ENCODE measurements at places on chromosomes 6 and 20.

DNA sequence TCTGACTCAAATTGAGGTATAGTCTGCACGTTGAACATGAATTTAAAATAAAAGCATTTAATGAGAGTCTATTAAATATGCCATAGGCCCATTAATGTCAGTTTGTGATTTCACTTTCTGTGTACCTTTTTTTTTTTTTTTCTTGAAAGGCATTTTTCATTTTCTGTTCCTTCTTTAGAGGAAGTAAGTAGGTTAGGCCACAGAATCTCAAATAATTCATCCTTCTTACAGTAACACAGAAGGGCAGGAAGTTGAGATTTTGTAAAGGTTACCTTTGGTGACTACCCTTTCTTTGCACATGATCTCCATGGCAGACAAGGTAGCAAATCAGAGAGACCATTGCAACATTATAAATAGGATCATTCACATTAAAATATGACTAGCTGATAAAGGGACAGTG lies 9.6 kb downstream of the L3MBTL3 start:
- no peaks in the 10 kb centered on the region for H3K36me3 ChIP-seq
- no peak overlapping the region for H3K27ac ChIP-seq
- no peaks in the 10 kb centered on the region for H3K4me1 ChIP-seq
- no peaks in the 10 kb centered on the region for H3K27me3 ChIP-seq
- no peak for DNase-seq

- peaks cover 18% of the 10 kb centered on the region for H3K27me3 ChIP-seq
- H3K4me1 ChIP-seq = no peaks in the 10 kb centered on the region
- no peaks in the 10 kb centered on the region for H3K36me3 ChIP-seq
- H3K4me3 ChIP-seq = no peak overlapping the region
- peak; percentile 11 for DNase-seq
Observed at GRCh38 chr6:130296854-130297253, 69.0 kb upstream of the TMEM200A start.

DNA sequence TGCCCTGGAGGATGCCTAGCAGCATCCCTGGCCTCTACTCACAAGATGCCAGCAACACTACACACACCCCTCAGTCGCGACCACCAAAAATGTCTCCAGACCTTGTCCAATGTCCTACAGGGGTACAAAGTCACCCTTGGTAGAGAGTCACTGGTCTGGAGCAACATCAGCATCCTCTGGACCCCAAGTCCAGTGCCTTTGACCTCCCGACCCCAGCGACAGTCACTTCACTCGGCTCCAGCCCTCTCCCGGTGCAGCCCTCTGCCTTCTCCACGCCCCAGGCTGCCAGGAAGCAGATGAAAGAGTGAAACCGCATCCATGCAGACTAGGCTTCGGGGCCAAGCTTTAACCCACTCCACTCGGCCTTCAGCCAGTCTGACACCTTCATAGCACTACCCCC lies 92.0 kb upstream of the SRSF6 start:
- H3K36me3 ChIP-seq = no peaks in the 10 kb centered on the region
- no peak overlapping the region for H3K27ac ChIP-seq
- no peak for DNase-seq
- no peak overlapping the region for H3K4me3 ChIP-seq
- H3K4me1 ChIP-seq = no peaks in the 10 kb centered on the region

DNA sequence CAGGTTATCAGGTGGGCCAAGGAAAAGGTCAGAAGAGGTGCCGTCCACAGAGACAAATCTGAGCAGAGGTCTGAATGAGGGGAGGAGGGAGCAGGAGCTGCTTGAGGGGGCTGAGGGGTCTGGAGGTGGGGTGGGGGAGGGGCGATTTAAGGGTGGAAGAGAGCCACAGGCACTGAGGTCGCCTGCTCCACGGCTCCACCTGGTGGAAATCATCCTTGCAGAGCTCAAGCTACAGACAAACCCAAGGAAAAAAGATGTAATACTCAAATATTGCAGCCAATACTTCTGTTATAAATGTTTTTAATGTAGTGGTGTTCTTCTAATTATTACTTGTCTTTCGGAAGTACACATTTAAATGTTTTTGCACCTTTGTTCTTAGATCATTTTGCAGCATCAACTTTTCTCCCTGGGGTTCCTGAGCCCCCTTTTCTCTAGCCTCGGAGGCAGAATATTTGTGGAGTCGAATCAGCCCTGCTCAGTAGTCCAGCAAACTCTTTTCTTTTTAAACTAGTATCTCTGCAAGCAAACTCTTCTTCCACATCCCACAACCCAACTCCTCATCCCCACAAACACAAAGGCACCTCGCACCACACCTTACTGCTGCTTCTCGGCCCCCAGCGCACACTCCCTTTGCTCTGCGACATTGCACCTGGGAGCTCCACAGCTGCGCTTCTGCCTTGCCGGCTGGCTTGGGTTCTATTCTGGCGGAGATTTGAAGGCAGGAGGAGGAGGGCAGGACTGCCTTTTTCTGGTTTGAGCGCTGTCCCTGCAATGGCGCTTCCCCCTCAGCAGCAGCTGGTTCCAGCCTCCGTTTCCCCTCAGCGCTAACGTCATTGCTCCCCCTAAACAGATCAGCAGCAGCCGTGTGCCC lies 51.0 kb upstream of the TFAP2A start:
- H3K27me3 ChIP-seq = no peaks in the 10 kb centered on the region
- H3K4me1 ChIP-seq = peaks cover 13% of the 10 kb centered on the region
- peaks cover 5% of the 10 kb centered on the region for H3K36me3 ChIP-seq
- no peak overlapping the region for H3K27ac ChIP-seq
- H3K4me3 ChIP-seq = no peak overlapping the region
- peak; percentile 69 for DNase-seq

- no peaks in the 10 kb centered on the region for H3K36me3 ChIP-seq
- no peaks in the 10 kb centered on the region for H3K4me1 ChIP-seq
- no peak for DNase-seq
- no peak overlapping the region for H3K27ac ChIP-seq
- peaks cover 23% of the 10 kb centered on the region for H3K27me3 ChIP-seq
Observed at GRCh38 chr20:40081653-40082052, 607.4 kb downstream of the MAFB start.

DNA sequence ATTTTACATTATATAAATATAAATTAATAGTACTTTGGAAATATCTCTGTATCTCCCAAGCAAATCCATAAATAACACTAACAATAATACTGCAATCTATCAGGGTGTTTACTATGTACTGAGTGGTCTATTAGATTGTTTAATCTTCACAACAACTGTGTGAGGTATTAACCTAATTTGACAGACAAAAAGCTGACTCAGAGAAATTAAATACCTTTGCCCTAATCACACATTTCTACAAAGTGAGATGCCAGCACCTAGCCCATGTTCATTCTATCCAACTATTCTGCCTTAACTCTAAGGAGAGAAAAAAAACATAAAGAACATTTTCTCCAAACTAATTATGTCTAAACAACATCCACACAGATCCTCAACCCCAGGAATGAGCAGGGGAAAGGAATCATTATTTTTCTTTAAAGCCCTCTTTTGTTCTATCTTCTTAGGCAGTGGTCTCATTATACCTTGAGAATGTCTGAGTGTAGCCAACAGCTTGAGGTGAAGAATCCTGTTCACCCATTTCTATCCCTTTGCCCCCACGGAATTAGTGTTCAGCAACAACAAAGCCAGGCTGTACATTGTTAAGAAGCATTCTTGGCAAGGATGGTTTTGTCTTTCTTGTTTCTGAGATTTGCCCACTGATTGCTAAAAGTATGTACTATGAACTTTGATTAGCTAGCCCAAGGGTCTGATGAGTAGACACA lies 42.7 kb downstream of the PRL start:
- H3K36me3 ChIP-seq = no peaks in the 10 kb centered on the region
- peaks cover 20% of the 10 kb centered on the region for H3K4me1 ChIP-seq
- no peaks in the 10 kb centered on the region for H3K27me3 ChIP-seq

GRCh38 chr20:49983123-49983847 lies 505 bp downstream of the SNAI1 start:
- peaks cover 19% of the 10 kb centered on the region for H3K27me3 ChIP-seq
- H3K36me3 ChIP-seq = no peaks in the 10 kb centered on the region
- peaks cover 6% of the 10 kb centered on the region for H3K4me1 ChIP-seq
- peak overlapping the region; percentile 55 for H3K4me3 ChIP-seq
- no peak for DNase-seq
- H3K27ac ChIP-seq = peak overlapping the region; percentile 75

DNA sequence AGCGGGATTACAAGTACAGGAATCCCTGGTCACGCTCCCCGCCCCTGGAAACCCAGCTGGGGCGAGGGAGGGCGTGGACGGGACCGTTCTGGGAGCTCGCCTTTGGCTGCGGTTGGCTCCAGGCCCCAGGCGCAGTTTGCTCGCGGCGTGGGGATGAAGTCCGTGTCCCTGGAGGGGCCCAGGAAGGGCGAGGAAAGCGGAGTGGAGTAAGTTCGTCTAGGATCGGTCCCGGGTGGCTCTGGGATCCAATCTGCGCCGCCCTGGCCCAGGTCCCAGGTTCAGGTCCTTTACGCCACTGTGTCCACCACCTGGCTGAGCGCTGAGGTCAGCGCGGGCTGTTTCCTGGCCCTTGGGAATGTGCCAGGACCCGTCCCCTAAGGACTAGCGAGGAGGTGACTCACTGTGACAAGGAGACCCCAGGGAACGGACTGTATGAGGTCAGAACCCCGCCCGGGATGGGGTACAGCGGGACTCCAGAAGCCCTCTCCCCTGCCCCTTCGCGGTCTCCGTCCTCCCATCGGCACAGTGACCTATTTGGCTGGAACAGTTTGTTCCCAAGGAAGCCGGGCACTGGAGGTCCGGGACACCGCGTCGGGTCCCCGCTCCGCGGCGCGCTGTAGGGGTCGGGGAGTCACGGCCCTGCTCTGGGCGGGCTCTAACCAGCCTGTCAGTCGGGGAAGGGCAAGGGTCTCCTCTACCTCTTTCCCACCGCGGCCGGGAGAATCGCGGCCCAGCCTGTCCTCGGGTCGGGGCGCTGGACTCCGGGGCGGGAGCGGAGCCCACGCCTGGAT lies 724 bp downstream of the CDKN1A start:
- H3K4me1 ChIP-seq = peaks cover 29% of the 10 kb centered on the region
- DNase-seq = peak; percentile 62
- peaks cover 64% of the 10 kb centered on the region for H3K36me3 ChIP-seq
- peak overlapping the region; percentile 87 for H3K4me3 ChIP-seq

DNA sequence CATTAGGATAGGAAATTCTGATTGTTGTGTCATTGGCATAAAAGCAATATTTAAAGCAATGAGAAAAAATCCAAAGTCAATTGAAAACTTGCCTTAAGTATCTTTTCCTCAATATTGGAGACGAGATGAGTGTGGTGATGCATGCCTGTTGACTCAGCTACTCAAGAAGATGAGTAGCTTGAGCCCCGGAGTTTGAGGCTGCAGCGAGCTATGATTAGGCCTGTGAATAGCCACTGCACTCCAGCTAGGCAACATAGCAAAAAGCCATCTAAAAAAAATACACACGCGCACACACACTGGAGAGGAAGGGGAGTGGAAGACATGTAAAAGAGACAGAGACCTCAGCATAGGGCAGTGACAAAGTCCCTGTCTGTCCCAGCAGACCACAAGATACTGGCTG lies 9.7 kb upstream of the MARCKS start:
- no peak overlapping the region for H3K27ac ChIP-seq
- no peaks in the 10 kb centered on the region for H3K36me3 ChIP-seq
- H3K4me1 ChIP-seq = no peaks in the 10 kb centered on the region
- no peak for DNase-seq
- H3K27me3 ChIP-seq = no peaks in the 10 kb centered on the region

- H3K4me3 ChIP-seq = no peak overlapping the region
- no peak overlapping the region for H3K27ac ChIP-seq
- DNase-seq = no peak
- H3K27me3 ChIP-seq = no peaks in the 10 kb centered on the region
- H3K36me3 ChIP-seq = no peaks in the 10 kb centered on the region
Observed at GRCh38 chr20:50216543-50217206, 26.0 kb downstream of the CEBPB start.

GRCh38 chr6:88880021-88880420 lies 83.4 kb downstream of the RNGTT start:
- no peak overlapping the region for H3K27ac ChIP-seq
- peaks cover 19% of the 10 kb centered on the region for H3K36me3 ChIP-seq
- H3K4me1 ChIP-seq = peaks cover 8% of the 10 kb centered on the region
- no peak overlapping the region for H3K4me3 ChIP-seq
- H3K27me3 ChIP-seq = no peaks in the 10 kb centered on the region

- H3K36me3 ChIP-seq = no peaks in the 10 kb centered on the region
- no peaks in the 10 kb centered on the region for H3K4me1 ChIP-seq
- H3K27ac ChIP-seq = no peak overlapping the region
- no peak overlapping the region for H3K4me3 ChIP-seq
- no peaks in the 10 kb centered on the region for H3K27me3 ChIP-seq
Observed at GRCh38 chr20:54054516-54054915, 15.9 kb downstream of the BCAS1 start.

GRCh38 chr6:50791900-50792508 lies 26.7 kb upstream of the TFAP2B start:
- H3K27me3 ChIP-seq = peaks cover 25% of the 10 kb centered on the region
- H3K36me3 ChIP-seq = no peaks in the 10 kb centered on the region
- DNase-seq = peak; percentile 68
- no peaks in the 10 kb centered on the region for H3K4me1 ChIP-seq

DNA sequence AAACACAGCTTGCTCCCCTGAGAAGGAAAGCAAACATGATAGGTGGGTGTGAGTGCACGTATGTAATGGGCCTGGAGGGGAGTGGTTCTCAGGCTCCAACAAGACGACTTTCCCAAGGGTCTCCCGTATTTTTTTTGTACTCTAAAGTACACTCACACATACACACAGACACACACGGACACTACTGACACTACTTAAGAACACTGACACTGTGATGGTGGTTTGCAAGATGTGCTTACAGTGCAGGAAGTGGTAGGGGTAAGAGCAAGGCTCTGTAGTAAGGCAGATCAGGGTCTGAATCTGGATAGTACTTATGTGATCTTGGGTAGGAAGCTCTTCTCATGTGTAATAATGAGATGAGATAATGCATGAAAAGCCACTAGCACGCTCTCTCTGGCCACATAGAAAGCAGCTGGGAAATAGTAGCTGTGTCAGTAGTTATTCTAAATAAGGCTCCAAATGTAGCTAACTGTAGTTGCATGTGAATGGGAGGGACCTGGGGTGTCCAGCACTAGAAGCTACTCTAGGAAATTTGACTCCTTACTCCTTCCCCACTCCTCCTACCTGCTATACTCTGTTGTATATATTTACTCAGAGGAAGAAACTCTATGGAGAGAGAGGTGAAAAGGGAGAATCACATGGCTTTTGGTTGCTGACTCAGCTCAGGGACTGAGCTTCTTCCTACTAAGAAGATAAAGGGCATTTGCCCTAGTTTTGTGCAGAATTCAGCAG lies 8.4 kb upstream of the ZBTB24 start:
- peaks cover 12% of the 10 kb centered on the region for H3K27me3 ChIP-seq
- no peak overlapping the region for H3K4me3 ChIP-seq
- no peak overlapping the region for H3K27ac ChIP-seq
- no peaks in the 10 kb centered on the region for H3K36me3 ChIP-seq
- H3K4me1 ChIP-seq = peaks cover 5% of the 10 kb centered on the region
